ENCODE measurements at places on chromosomes 11 and 22. TPM values are rescaled to one million over a fixed set of nuclear protein-coding genes. Genes with fewer than 3 reads are reported as not detected.

Gene ELF5
- total RNA-seq: not detected

Gene CCDC87
- total RNA-seq: not detected

Gene ROBO4
- 11.2 TPM for total RNA-seq

Gene C11orf16
- total RNA-seq: not detected

Gene PKDREJ
- 0.14 TPM for total RNA-seq

Gene TRIM49
- not detected for total RNA-seq

Gene XRCC6
- 89.1 TPM for total RNA-seq

Gene JHY
- 4.9 TPM for total RNA-seq

Gene CBLIF
- not detected for total RNA-seq

Gene NLRP14
- 0.24 TPM for total RNA-seq

Gene MN1
- total RNA-seq: 7.9 TPM

Gene CTTN
- 279 TPM for total RNA-seq

Gene INPP5J
- 1.2 TPM for total RNA-seq

Gene CLTCL1
- 6.0 TPM for total RNA-seq

Gene TYR
- not detected for total RNA-seq

Gene GVQW3
- total RNA-seq: 10.9 TPM

Gene ZNF70
- 13.8 TPM for total RNA-seq

Gene TREH
- not detected for total RNA-seq

Gene SLC17A6
- not detected for total RNA-seq

Gene COA4
- total RNA-seq: 28.1 TPM

Gene LUZP2
- not detected for total RNA-seq

Gene VWCE
- total RNA-seq: 0.90 TPM

Gene PELI3
- 20.3 TPM for total RNA-seq

Gene OR5P2
- total RNA-seq: not detected

Gene GNG3
- 0.52 TPM for total RNA-seq

Gene LINC01488
- not detected for total RNA-seq

Gene ADAMTS15
- 2.4 TPM for total RNA-seq

Gene MCAM
- total RNA-seq: 564 TPM

Data from uterus (tissue), 4 donors.